ENCODE measurements at places on chromosomes 3 and 15. TPM values are rescaled to one million over a fixed set of nuclear protein-coding genes. Genes with fewer than 3 reads are reported as not detected.

DNA sequence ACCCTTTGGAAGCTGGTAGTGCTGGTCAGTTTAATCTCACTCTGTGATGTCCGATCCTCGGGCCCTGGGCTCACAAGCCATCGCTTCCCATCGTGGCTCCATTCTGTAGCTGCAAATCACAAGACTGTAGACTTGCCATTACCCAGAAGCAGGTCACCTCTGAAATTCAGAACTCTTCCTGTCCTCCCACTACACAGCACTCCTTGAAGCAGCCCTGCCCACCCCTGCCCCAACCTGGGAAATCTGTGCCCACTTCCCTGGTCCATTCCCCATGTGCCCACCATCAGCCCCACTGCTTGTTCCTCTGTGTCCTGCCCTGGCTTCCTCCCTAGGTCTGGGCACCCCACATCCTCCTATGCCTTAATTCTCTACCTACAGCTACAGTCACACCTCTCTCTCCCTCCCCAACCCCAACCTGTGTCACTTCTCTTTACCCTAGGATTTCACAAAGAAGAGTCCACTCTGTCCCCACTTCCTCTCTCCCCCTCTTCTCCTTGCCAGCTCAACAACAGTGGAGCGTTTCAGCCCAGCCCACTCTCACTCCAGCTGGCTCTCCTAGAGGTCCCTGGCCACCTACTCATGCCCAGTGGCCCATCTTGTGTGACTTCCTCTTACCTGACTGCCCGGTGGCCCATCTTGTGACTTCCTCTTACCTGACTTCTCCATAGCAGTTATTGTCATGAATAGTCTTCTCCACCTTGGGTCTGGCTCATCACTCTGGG, 8.3 kb downstream of the ZNF710 start:
- DNase-seq = peak; percentile 48

DNA sequence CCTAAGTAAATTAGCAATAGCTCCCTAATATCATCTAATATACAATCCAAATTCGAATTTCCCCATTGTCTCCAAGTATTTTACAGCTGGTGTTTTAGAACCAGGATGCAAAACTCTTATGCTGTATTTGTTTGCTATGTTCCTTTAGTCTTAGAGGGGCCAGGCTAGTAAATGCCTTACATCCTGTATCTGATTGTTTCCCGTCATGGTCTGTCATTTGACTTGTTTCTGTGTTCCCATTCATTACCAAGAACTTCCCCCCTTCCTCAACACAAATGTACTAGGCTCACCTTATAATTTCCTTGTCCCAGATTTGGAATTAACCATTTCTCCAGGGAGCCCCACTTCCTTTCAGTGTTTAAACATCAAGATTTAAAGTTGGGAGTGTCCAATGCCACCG, 54.1 kb downstream of the ABTB1 start:
- DNase-seq = no peak

DNA sequence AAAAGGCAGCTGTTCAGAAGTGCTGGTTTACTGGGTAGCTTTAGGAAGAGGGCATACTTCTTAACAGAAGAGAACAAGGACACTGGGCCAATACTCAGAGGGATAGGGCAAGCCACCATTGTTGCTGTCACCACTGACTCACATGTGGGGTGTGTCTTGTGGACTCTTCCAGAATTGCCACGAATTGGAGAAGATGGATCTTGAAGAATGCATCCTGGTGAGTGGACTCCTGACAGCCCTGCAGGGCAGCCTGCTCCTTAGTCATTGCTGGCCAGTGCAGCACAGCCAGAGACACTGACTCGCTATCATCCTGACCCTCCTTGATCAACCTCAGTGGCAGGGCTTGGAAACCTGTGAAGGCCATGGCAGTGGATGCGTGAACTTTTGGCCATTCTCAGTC, 62.3 kb downstream of the UBP1 start:
- DNase-seq = no peak

Gene ADAMTSL3
- 8.9 TPM for total RNA-seq

Gene FBXL22
- 0.26 TPM for total RNA-seq
